ENCODE measurements at places on chromosomes 5 and 9. TPM values are rescaled to one million over a fixed set of nuclear protein-coding genes. Genes with fewer than 3 reads are reported as not detected.

The ADGRD2 gene
- 0.13 TPM for polyA plus RNA-seq

The HMCN2 gene
- 0.55 TPM for polyA plus RNA-seq

DNA sequence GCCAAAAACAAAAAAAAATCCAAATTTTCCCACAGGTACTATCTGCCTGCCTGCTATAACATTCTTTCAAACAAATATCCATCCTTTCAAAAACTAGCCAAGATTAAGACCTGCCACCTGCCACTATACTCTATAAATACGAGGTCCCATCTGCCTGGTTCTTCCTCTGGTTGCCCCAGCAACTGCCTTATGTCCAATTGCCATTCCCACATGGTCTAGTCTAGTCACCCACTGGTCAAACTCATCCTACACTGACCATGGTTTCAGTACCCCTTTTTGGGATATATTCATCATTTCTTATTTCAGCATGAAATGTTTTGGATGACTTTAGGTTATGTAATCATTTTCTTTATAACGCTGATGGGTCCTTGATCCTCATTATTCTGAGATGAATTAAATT, 95.1 kb upstream of the CCNG1 start:
- no peak for DNase-seq

DNA sequence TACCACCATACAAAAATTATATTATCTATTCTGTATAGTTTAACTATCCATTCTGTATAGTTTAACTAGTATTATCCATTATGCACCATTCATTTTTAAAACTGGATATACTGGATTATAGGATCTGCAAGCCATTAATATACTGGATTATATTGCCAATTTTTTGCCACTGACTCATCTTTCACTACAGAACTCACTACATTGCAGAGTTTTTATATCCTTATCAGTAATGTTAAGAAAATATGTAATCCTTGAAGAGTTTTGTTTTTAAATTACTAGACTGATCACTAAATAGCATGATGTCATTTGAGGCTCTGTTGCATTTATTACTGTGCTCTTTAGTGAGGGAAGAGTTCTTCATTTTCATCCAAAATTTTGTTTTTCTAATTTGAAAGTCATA, 109.8 kb upstream of the SNX2 start:
- no peak for DNase-seq

- no peak for DNase-seq
Observed at GRCh38 chr9:123358181-123358905, 2.3 kb downstream of the CRB2 start.

The RELL2 gene
- 0.26 TPM for polyA plus RNA-seq

DNA sequence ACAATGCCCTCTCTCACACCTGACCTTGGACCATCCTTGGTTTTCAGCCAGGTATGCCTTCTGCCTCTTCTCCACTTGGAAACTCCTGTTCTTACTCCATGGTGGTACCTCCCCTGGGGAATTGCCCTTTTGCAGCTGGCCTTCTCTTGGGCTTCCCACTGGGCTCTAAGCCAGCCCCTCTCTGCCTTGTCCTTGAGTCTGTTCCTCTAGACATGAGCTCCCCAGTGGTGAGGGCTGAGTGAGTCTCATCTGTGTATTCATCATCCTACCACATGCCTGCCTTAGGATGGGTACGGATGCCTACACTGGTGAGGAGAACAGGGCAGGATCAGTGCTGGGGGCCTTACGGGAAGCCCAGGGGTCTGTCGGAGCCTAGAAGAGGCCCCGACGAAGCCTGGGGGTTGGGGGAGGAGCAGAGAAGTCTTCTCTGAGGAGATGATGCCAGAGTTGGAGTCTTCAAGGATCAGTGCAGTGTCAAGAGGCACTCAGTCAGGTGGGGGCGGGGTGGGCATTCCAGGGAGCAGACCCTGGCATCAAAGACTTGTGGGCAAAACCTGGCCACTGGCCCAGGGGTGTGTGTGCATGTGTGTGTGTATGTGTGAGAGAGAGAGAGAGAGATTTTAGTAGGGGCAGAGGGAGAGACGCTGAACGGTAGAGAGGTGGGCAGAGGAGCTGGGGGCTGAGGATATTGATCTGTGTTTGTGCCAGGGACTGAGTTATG, 5.2 kb upstream of the CRB2 start:
- no peak for DNase-seq

GRCh38 chr9:136178773-136179075, 26.2 kb downstream of the LHX3 start:
- DNase-seq = no peak

The WWC1 gene
- polyA plus RNA-seq = 91.8 TPM

DNA sequence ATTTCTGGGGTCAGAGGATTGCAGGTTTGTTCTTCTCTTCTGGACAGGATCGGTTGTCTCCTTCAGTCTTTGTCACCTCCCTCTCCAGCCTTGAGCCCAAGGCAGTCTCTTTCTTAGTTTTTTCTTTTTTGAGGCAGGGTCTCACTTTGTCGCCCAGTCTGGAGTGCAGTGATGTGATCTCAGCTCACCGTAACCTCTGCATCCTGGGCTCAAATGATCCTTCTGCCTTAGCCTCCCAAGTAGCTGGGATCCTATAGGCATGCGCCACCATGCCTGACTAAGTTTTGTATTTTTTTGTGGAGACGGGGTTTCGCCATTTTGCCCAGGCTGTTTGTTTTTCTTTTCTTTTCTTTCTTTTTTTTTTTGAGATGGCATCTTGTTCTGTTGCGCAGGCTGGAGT, 6.1 kb downstream of the PRRC2B start:
- no peak for DNase-seq
